HEK293T (cell line): ENCODE measurements at places on chromosomes 11 and 22.

DNA sequence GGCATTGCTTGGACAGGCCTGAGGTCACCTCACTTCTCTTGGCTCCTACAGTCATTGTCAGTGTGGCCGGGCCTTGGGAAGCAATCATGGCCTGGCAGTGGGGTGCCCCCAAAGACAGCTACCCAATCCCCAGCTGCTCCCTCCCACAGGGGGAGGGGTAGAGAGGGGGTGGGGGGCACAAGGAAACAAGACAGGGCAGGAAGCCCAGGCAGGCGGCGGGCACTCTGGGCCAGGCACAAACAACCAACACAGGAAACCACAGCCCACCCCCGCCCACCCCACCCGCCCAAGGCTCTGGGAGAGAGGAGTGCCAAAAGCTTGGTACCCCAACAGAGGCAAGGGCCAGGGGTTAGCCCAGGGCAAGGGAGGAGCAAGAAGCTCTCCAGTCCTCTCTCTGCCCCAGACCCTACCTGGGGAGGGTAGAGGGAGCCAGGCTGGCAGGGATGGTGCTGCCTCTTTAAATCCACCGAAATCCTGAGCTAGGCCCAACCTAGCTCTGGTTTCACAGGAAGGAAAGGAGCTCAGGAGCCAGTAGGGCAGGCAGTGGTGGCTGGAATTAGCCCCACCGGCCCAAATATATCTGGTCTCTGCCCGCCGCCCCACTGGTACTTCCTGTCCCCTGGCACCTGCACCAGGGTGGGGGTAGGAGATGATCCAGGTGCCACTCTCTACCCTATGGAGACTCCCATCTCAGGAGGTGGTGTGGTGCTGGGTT, 12.2 kb downstream of the BCL9L start:
- no peak for DNase-seq

DNA sequence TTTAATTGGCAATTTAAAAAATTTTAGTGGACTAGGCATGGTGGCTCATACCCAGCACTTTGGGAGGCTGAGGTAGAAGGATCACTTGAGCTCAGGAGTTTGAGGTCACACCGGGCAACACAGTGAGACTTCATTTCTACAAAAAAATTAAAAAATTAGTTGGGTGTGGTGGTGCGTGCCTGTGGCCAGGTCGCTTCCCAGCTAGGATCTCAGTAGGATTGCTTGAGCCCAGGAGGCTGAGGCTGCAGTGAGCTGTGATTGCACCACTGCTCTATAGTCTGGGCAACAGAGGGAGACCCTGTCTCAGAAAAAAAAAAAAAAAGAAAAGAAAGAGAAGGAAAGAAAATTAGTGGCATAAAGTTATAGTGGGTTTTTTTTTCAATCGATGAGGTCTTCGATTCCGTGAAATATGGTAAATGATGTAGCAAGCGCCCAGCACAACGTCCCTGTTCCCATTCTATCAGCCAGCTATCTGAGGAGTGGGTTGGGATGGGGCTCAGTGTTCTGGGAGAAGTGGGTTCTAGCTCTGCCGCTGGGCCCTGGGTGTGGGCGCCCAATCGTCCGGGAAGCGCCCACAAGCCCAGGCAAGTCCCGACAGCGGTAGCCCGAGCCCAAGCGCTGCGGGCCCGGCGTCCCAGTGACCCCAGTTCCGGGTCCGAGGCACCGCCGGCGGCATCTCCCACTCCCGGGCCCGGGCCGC, 1.4 kb downstream of the FOSL1 start:
- DNase-seq, result no peak

- no peak for DNase-seq
Measured at GRCh38 chr11:78659326-78660270, 84.9 kb upstream of the NARS2 start.

DNA sequence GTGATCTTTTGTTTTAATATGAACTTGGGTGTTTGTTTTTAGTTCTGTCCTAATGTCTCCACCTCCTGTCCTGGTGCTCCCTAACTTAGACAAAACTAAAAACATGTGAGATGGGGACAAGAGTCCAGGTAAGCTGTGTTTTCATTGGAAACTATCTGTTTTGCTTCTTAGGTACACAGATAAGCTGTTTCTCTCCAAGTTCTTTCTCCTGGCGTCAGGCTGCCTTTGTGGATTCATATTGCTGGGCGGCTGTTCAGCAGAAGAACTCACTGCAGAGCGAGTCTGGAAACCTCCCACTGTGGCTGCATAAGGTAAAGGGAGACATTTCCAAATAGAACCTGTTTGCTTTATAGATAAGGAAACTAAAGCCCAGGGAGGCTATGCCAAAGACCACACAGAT, 24.7 kb downstream of the PANX1 start:
- DNase-seq, result no peak

DNA sequence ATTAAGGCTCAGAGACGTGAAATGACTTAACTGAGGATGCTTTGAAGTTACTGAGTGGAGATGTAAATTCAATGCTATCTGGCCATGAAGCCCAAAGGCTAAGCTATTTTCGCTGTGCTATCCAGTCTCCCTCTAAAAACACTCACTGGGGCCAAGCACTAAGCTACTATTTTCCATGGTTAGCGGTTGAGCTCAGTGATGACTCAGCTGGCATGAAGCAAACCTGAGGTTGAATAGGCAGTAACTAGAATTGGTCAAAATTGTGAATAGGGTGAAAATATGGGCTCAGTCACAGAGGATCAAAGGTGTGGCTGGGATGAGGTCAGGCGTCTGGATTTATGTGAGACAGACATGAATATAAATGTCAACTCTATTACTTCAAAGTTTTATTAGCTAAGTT, 564.2 kb upstream of the KIRREL3 start:
- DNase-seq, result no peak

DNA sequence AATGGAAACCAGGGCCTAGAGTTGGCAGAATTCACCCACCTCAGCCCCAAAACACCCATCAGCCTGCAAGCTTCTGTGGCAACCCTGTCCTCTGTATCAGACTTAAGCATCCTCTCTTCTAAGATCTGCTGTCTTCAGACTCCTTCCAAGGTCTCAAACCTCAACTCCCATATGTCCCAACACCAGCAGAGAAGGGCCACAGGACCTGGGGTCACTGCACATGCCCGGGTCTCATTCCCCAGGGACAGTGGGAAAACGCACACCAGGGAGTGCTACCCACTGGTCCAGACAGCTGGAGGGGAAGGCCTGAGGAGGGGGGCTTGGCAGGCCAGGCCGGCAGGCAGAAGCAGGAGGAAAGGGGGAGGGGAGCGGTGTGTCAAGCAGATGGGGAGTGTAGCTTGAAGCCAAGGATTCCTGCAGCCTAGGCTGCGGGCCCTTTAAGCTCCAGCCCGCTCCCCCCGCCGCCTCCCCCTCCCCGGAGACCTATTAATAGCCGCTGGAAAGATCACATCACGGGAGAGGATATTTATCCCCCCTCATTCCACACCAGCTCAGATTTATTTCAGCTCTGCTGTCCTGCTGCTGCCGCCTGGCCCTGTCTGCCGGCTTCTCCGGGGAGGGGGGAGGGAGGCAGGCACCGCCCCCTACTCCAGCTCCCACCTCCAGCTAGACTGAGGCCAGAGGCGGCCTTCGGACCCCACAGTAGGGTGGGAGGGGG, 16.7 kb downstream of the BCL9L start:
- DNase-seq, result peak; percentile 61

GRCh38 chr11:128504486-128504885, 82.9 kb downstream of the ETS1 start:
- no peak for DNase-seq

- no peak for DNase-seq
Measured at GRCh38 chr11:78371221-78371891, 46.3 kb downstream of the GAB2 start.
